ENCODE measurements at places on chromosomes 7 and 10.

- no peak for DNase-seq
Measured at GRCh38 chr10:132058793-132059759, 6.7 kb upstream of the JAKMIP3 start.

DNA sequence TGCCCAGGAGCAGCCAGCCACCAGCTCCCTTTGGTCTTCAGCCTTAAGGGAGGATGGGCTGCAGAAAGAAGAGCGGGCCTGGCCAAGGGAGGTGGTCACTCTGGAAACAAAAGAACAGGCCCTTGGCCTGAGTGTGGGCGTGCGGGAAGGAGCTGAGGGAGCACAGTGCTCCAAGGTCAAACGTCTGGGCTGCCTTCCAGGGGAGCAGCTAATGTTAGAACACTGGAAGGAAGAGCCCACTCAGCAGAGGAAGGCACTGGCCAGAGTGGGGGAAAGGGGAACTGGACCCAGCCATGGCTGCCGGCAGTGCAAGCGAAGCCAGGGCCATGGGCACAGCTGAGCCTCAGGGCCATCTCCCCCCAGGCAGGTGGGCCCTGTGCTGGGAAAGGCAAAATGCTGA is 42.7 kb downstream of the FAM53B start:
- no peak for DNase-seq

- no peak for DNase-seq
Measured at GRCh38 chr10:734481-734880, 45.0 kb upstream of the DIP2C start.

GRCh38 chr7:295155-296154 is 5.5 kb downstream of the FOXL3 start:
- DNase-seq: no peak

DNA sequence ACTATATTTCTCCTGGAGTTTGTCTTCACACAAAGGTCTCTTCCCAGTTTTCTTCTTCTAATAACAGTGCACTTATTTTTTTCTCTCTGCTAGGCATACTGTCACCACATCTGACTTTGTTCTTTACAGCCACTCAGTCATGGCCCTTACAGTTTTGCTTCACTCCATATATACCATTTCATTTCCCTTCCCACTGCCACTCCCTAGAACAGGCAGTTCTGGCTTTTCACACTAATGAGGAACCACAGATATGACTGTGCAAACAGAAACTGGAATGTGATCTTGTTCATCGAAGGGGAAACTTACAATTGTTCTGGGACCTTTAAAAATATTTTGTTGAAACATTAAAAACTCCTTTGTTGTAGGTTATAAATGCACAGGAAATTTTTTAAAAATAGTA is 67.3 kb downstream of the EPDR1 start:
- DNase-seq: peak; percentile 23

DNA sequence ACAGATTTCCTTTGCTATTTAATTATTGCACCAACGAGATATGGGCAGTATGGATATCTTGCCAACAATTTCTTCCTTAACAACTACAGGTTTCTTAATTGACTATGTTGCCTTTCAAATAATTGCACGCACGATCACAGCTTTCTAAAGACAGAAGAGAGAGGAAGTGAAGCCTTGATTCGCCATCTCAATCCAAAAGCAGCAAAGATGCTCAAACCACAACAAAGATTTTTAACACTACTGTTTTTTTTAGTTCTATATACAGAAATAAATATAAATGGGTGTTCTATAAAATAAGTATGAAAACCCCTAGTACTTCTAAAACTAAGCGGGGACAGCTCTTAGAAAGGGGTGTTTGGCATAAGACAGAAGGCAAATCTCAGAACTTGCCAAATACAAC is 251.3 kb downstream of the SFMBT2 start:
- DNase-seq: no peak

GRCh38 chr7:20545016-20545415 is 70.5 kb upstream of the ABCB5 start:
- no peak for DNase-seq

DNA sequence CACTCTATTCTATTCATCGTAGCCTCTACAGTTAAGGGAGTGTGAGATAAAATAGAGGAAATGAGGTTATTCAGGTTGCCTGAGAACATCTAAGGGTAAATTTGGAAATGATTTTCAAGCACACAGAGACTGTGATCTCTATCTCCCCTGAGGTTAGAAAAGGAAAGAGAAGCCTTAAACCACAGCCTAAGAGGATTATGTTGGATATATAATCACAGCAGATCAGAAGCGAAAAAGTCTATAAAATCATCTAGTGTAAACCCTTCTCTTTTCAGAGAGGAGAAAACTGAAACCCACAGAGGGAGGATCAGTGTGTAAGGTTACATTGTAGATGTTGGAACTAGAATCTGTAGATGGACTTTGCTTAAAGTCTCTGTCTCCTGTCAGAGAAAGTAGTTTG is 90.6 kb upstream of the SEMA3E start:
- DNase-seq: no peak

DNA sequence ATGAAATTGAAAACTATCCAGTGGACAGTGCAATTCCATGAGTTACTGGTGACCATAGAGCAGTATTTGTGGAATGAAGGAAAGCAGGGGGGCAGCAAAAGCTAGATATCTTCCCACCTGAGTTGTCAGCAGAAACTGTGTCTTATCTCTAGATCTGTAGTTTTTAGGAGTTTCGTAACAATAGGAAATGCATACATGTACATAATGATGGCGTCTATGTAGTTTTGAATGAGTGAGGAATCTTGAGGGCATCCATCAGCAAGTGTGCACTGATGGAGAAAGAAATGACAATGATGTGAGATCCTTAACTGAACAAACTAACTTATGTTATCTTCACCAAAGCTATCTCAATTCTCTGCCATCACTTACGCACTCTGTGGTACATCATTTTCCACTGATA is 114.5 kb downstream of the LRRC4 start:
- DNase-seq: no peak

DNA sequence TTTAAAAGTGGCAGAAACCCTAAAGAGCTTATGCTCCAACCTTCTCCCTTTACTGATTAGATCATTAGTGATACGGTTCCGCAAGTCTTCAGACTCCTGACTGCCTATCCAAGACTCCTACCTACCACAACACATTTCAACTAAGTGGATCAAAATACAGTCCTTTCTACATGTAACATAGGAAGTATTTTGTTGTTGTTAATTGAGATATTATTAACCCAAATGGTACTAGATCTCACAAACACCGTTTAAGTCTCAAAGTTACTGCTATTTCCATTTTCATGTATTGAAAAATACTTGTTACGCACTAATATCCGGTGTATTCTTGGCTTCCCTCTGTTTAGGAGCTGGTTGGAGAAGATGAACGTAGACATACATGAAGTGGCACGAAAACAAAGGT is 1.1 kb downstream of the FAM237B start:
- no peak for DNase-seq

DNA sequence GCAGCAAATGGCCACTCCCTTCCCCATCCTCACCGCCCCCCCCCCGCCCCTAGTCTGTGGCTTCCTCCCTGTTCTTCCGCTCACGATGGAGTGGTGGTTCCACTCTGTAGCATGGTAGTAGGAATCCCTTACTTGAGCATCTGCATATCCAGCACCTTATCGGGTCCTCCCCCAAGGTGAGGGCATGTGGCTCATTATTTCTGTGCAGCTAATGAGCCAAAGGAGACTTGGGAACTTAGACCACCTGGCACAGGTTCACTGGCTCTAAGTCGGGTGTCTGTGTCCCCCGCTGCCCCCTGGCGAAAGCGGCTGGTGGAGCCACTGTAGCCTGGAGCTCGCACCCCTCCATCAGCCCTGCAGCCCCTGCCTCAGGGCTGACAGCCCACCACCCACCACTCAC is 22.8 kb upstream of the GPR26 start:
- DNase-seq: no peak

DNA sequence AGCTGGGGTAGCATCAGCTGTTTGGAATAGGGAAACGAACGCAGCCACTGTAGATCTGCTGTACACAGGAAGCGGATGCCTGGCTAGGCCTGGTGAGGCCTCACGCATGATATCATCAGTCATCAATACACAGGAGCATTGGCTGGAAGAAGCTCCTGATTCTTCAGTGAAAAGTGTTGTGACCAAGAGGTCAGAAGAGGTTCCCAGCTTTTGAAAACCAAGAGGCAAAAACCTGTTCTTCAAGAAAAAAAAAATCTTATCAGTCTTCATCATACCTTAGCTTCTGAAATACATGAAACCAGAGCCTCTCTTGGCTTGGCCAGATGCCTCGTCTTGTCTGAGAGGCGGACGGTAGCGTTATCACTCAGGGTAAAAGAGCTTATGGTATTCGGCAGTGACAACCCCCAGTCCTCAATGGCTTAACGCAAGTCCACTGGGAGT is 139.3 kb upstream of the TCF7L2 start:
- DNase-seq: no peak

- DNase-seq: no peak
Measured at GRCh38 chr10:15306735-15307280, 64.3 kb downstream of the FAM171A1 start.
